ENCODE measurements at places on chromosomes 3 and 15.

DNA sequence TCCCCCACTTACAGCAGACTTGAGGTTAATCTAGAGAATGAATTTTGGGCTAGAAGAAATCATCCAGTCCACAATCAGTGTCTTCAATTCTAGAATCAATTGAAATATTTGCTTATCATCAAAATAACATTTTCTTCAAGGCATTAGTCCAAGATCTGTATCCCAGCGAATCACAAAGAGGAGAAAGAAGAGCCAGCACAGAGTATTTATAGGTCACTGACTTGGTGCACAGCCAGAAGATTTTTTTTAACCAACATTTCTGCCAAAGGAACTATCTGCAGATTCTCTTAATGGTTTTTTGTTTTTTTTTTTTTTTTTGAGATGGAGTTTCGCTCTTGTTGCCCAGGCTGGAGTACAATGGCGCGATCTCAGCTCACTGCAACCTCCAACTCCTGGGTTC is 178.2 kb downstream of the TNIK start:
- DNase-seq, result no peak

DNA sequence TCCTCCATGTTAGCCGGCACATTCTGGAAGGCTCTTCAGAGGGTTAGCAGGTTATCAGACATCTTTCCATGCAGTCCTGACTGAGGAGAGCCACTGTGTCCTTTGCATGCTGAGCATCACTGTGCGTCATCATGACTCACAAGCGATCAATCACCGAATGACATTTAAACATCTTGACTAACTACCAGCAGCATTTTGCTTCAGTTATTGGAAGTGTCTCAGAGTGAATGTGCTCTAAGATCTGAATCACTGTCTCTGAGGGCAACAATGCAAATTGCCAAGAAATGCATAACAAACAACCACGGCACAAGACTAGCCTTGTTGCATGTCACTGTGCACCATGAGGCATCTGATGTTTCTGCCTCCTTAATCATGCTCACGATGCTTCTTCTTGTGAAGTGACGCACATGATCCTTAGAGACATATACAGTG is 18.3 kb upstream of the ATP8B4 start:
- no peak for DNase-seq

DNA sequence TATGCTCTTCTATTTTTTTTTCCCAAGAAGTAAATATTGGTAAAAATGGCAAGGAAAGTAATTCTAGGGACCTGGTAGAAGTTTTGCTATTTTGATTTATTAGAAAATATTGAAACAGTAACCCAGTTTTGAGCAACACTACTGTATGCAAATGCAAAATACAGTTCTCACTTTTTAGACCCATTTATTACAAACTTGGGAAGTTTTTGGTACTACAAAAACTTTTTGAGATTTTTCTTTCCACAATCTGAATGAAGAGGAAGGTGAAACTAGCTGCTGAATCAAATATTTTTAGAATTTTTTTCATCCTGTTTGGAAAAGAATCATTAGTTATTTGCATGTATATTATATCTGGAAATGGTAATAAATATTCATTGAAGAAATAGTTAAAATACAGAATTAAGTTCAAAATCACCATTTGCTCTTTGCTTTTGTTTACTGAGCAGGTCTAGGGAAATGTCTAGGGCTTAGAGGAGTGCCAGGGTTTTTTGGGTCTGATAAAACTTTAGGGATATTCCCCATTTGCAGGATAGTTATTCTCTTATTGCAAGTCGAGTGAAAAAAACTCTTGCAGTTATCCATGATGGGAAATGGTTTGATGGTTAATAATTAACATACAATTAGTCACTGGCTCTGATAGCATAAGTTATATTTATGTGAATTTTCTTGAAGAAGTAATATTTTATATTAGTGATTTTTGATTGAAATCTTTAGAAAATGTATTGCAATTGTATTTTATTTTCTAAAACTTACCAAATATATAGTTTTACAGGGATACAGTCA is 47.0 kb downstream of the TCF12 start:
- DNase-seq, result no peak

DNA sequence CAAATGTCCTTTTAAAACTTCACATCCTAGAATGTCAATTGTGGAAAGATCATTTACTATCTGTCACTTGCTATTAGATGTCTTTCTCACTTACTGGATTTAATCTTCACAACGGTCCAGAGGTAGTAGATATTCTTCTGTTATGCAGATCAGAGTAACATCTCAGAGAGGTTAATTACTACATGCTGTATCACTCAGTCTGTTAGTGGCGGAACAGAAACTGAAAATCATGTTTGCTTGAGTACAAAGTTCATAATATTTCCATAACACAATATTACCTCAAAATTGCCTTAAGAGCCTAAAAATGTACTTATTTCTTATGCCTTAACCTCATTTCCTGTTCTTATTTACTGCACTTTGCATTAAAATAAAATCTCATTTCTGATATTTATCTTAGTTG is 28.6 kb upstream of the GPR149 start:
- no peak for DNase-seq

- DNase-seq, result no peak
These were observed 236.1 kb downstream of the RORA start for GRCh38 chr15:60993008-60993407.

GRCh38 chr15:98905963-98906711 is 101.5 kb downstream of the PGPEP1L start:
- no peak for DNase-seq

DNA sequence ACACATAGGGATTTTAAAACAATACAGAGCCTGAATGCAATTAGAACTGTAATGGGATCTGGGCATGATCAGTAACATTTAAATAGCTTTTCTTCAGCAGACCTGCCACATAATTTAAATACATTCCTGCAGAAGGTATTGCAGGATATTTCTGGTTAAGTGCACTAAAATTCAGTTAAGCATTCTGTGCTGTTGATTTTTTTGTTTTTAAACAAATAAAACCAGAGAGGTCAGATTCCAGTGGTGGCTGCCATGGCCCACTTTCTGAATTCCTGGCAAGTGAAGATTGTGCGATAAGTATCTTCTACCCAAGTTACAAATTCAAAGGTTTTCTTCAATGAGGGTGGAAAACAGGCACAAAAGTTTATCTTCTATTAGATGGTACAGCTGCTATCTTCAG is 98.7 kb downstream of the RAP2B start:
- no peak for DNase-seq

DNA sequence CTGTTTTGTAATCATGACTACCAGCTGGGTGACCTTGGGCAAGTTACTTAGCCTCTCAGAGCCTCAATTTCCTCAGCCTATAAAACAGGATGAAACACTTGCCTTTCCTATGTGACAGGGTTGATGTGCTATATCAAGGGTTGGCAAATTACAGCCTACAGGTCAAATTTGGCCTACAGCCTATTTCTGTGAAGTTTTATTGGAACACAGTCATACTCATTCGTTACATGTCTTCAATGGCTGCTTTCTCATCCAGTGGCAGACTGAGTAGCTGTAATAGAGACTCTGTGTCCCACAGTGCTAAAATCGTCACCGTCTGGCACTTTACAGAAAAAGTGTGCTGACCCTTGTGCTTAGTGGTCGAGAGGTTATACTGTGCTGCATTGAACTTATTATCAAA is 16.6 kb downstream of the ABHD6 start:
- DNase-seq, result no peak

DNA sequence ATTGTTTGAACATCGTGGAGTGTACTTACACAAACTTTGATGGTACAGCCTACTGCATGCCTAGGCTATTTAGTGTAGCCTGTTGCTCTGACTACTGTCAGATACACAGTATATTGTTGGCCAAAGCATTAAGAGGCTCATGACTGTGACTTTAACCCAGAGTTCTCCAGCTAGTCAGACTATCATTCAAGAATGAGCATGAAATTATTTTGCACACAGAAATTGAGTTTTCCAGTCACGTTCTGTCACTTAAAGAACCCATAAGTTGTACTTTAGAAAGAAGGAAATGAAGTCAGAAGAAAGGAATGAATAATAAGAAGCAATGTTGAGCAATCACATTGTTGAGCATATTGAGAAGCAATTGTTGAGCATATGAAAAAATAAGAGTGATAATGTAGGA is 37.6 kb upstream of the SLC22A13 start:
- DNase-seq, result no peak

- DNase-seq, result peak; percentile 78
These were observed 16.9 kb upstream of the P2RY13 start for GRCh38 chr3:151346292-151346691.

DNA sequence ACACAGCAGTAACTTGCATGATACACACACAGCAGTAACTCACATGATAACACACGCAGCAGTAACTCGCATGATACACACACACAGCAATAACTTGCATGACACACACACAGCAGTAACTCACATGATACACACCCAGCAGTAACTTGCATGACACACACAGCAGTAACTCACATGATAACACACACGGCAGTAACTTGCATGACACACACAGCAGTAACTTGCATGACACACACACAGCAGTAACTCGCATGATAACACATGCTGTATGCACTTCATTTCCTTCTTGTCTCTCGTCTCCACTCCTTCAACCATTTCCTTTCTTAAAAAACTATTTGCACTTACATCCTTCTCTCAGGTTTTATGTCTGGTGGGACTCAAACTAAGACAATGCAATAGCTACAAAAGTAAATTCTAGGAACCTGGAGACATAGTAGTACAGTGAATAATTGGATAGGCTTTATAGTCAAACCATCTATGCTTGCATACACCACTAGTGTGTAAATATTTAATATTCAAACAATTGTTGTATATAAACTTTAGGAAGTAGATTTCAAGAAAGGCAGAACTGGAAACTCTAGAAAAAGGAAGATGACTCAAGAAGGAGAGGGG is 130.8 kb downstream of the UACA start:
- peak; percentile 37 for DNase-seq

GRCh38 chr15:74795966-74796625 is 14.2 kb downstream of the CSK start:
- DNase-seq, result no peak

- no peak for DNase-seq
These were observed 21.0 kb downstream of the PTH1R start for GRCh38 chr3:46898321-46899150.

GRCh38 chr3:111517801-111518200 is 24.2 kb upstream of the CD96 start:
- DNase-seq, result no peak

- DNase-seq, result no peak
These were observed 40.2 kb downstream of the DPH6 start for GRCh38 chr15:35505809-35506208.

All from KBM-7 (cell line).